ENCODE measurements at places on chromosomes 1 and 21. TPM values are rescaled to one million over a fixed set of nuclear protein-coding genes. Genes with fewer than 3 reads are reported as not detected.

GRCh38 chr1:53656747-53657530 is 82.0 kb downstream of the GLIS1 start:
- no peaks in the 10 kb centered on the region for H3K27me3 ChIP-seq
- H3K36me3 ChIP-seq: no peaks in the 10 kb centered on the region
- no peak overlapping the region for H3K4me3 ChIP-seq
- H3K4me1 ChIP-seq: no peaks in the 10 kb centered on the region
- H3K27ac ChIP-seq: no peak overlapping the region
- DNase-seq: no peak

- H3K27ac ChIP-seq: peak overlapping the region; percentile 69
- peaks cover 4% of the 10 kb centered on the region for H3K4me1 ChIP-seq
- H3K4me3 ChIP-seq: peak overlapping the region; percentile 98
Measured at GRCh38 chr21:46634966-46635323, 529 bp upstream of the PRMT2 start.

DNA sequence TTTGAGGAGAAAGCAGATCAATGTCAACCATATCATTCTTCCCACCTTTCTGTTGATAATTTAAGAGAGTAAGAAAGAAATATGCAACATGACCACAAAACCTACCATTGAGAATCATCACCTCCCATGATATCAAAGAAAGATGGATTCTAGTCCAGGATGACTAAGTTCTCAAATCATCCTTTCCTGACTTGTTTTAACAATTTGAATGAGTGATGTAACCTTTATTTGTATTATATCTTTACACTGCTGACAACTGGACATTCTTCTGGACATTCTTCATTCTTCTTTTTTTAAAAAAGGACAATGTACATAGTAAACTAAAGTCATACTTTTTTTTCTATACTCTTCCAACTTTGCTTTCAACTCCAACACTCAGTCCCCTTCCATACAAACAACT is 9.5 kb downstream of the PSMB4 start:
- H3K36me3 ChIP-seq: no peaks in the 10 kb centered on the region
- H3K27ac ChIP-seq: no peak overlapping the region
- H3K4me1 ChIP-seq: no peaks in the 10 kb centered on the region
- no peak for DNase-seq

DNA sequence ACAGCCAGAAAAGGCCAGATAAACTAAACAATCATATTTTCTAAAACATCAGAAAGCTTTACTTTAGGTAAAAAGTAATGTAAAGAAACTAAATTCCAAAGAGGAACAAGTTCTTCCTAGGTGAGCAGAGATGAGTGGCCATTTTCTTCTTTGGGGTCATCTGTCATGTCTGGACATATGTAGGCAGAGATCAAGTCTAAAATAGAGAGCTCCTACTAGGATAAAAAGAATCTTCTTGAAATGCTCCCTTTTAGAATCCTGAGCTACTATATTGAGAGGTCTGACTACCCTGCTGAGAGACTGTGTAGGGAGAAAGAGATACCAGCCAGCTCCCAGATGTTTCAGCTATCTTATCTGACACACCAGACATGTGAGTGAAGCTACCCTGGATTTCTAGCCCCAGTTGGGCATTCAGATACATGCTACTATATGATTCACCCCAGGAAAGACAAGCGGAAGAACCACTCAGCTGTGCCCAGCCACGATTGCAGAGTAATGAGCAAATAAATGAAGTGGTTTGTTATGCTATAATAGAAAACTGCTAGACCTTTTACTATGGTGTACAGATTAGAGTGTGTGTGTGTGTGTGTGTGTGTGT is 80.1 kb downstream of the TTLL7 start:
- no peaks in the 10 kb centered on the region for H3K27me3 ChIP-seq
- no peak overlapping the region for H3K4me3 ChIP-seq
- H3K4me1 ChIP-seq: no peaks in the 10 kb centered on the region
- DNase-seq: no peak
- H3K27ac ChIP-seq: no peak overlapping the region

- no peak overlapping the region for H3K27ac ChIP-seq
- no peaks in the 10 kb centered on the region for H3K36me3 ChIP-seq
- no peaks in the 10 kb centered on the region for H3K4me1 ChIP-seq
- H3K27me3 ChIP-seq: no peaks in the 10 kb centered on the region
- no peak overlapping the region for H3K4me3 ChIP-seq
- DNase-seq: no peak
Measured at GRCh38 chr1:53578358-53578757, 119.2 kb downstream of the DMRTB1 start.

The C1orf116 gene
- 1.6 TPM for total RNA-seq

The ZDHHC18 gene
- total RNA-seq: 10.7 TPM

Data from ovary (tissue), 10 donors.